GM23338 (cell line): ENCODE measurements at places on chromosomes 7 and 10.

DNA sequence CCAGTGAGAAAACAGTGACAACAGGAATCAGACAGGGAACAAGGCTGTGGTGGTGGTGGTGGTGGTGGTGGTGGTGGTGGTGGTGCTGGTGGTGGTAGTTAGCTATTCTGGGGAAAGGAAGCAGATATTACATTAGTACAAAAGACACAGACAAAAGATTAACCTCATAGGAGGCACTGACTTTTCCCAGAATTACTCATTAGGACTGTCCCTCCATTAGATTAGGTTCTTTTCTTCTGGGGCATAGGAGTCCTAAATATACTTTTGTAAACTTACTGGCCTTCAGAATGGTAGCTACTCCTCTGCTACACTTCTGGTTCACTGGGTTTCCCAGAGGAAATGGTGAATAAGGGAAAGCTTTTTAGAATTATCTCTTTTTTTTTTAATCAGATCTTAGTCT is 156.6 kb upstream of the SEMA3D start:
- DNase-seq = no peak

DNA sequence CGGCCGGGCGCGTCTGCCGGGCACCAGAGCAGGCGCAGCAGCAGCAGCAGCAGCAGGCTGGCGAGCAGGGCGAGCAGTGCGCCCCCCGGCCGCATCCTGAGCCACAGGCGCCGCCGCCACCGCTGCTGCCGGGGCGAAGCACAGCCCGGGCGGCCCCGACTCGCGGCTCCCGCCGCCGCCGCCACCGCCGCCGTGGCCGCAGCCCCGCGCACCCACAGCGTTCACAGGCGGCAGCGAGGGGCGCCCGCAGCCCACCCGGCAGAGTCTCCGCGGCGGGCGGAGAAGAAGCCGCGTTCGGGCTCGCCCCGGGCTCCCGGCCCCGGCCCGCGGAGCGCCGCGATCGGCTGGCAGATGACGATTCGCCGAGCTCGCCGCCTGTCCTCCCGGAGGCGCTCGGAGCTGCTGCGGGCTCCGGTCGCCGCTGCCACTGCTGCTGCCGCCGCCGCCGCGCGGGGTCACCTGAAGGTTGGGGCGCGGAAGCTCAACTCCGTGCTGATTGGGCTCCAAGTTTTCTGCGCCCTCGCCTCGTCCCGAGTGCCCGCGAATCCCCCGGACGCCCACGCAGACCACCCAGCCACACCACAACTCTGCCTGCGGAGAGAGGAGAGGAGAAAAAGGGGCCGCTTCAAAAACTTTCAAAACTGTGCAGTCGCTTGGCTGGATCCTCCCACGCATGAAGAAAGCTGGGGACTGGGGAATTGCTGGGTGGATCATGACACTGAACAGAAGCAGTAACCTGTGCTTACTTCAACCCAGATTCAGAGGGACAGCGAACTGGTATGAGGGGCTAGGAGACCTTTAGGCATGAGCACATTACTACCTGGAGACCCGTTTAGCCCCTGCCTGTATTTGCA is at the start of gene ST8SIA6:
TSS of gene ST8SIA6 (minus strand) at position 435 of the 854 bp plus-strand sequence. CDS start at position 95, 340 bp downstream.
- peak; percentile 78 for DNase-seq

DNA sequence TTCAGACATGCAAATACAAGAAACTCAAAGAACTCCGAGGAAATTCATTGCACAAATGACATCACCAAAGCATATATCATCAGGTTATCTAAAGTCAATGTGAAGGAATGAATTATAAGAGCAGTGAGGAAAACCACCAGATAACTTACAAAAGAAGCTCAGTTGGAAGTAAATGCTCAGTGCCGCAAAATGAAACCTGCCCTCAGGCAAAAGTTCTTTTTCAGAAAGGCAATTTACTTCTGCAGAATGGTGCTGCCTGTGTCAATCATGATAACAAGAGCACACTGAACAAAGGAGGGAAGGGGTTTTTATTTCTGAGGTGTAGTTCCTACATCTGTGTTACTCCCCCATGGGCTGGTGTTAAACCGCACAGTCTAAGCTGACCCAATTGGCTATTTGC is 550.6 kb upstream of the SEMA3D start:
- DNase-seq = no peak

GRCh38 chr7:40996233-40996677 is 706.6 kb downstream of the INHBA start:
- DNase-seq = no peak

DNA sequence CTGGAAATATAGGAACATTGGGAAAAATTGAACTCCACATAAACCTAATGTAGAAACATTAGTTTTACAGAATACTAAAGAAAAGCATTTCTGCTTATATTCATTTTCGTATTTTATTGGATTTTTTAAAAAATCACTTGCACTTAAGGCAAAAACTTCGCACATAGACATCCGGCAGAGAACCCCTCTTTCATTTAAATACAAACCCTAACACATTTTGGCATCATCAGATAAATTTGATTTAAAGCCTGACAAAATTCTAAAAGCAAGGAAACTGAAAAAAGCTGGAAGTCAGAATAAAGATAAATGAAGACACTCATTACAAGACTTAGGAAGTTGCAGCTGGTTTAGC is 396 bp upstream of the EXOC4 start:
- no peak for DNase-seq

- DNase-seq = no peak
Observed at GRCh38 chr7:116678780-116679179, 6.8 kb downstream of the MET start.

DNA sequence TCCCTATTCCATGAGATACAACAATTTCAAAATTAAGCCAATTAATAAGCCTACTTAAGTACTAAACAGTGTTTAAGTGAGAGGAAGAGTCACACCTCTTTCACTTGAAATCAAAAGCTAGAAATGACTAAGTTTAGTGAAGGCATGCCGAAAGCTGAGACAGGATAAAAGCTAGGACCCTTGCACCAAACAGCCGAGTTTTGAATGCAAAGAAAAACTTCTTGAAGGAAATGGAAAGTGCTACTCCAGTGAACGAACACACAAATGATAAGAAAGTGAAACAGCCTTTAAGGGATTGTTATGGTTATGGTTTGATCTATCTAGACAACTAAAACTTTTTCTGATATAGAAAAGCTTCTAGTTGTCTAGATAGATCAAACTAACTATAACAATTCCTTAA is 135.4 kb upstream of the KMT2E start:
- no peak for DNase-seq

GRCh38 chr7:39075210-39075609 is 97.5 kb downstream of the POU6F2 start:
- no peak for DNase-seq

GRCh38 chr7:18706670-18707069 is 211.1 kb downstream of the HDAC9 start:
- no peak for DNase-seq

GRCh38 chr10:78215645-78216044 is 182.0 kb downstream of the RPS24 start:
- no peak for DNase-seq

- DNase-seq = no peak
Observed at GRCh38 chr7:69502358-69502757, 95.9 kb upstream of the AUTS2 start.

DNA sequence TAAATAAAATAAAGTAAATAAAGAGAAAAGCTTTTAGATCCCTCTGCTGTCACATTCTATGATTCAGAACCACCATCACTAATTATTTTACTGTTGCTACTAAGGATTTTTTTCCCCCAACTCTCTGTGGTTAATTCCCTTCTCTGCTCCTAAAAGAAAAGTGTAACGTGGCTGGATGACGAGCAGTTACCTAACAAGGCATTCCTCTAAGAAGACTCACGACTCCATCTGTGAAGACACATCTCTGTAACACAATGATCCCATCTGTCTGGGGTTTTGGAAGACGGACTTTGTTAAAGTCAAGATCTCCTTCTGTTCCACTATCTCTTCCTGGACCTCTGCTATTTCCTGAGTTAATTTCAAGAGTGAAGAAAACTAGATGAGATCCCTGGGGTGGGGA is 179.9 kb downstream of the SFMBT2 start:
- no peak for DNase-seq

GRCh38 chr10:73872190-73872710 is 2.1 kb downstream of the CAMK2G start:
- no peak for DNase-seq

DNA sequence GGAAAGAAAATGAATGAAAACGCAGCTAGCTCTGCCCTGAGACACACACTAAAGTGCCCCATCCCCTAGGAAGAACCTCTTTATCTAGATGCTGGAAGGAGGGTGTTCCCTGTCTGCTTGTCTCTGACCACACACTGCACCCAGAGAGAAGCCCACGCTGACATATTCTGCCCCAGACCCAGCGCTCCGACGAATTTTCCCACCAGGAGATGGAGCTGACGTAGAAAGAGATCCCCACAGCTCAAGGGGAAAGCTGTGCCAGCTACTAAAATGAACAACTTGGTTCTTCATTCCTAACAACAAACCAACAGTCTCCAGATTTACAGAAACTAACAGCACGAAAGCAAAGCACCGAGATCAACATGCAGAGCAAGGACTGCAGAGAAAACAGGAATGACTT is 73.3 kb downstream of the KIAA1549 start:
- DNase-seq = peak; percentile 23

DNA sequence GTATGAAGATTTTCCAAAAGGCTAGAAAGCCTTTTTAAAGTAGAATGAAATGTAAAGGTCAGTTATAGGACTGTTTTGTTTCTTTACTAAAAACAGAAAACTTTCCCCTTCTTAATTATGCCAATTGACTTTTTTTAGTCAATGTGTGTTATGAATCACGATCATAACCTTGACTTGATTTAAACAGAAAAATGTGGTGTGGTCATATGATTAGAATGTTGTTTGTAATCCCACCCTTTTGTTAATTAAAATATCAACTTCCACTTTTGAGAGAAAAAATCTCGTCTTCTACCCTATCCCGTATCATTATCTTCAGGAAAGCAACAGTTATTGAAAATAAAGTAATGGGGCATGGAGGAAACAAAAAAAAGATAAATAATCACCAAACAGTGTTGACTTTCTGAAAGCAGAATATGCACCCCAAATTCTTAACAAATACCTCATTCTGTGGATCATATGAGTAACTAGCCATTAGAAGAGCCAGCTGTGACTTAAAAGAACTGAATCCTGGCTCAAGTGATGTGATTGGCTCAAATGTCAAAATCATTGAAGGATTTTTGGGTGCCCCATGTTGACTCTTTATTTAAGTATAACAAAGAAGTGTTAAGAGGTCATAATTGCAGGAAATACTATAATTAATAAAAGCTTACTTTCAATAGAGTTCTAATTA is 32.3 kb upstream of the SLC16A12 start:
- no peak for DNase-seq

DNA sequence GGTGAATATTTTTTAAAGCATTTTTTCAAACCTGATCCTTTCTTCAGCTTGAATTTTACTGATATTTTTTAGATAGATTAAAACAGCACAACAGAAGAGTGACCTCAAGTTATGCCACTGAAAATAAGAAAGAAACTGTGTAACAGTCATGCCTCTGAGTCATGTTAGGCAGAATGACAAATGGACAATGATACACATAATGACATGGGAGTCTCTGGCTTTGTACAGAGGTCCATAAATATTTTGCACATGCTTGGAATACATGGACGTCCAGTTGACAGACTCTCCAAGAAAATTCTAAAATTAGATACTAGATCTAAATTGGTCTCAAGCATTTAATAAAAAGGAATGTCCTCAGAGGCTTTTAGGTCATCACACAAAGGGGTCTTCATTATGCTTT is 21.9 kb upstream of the SEMA3A start:
- no peak for DNase-seq

DNA sequence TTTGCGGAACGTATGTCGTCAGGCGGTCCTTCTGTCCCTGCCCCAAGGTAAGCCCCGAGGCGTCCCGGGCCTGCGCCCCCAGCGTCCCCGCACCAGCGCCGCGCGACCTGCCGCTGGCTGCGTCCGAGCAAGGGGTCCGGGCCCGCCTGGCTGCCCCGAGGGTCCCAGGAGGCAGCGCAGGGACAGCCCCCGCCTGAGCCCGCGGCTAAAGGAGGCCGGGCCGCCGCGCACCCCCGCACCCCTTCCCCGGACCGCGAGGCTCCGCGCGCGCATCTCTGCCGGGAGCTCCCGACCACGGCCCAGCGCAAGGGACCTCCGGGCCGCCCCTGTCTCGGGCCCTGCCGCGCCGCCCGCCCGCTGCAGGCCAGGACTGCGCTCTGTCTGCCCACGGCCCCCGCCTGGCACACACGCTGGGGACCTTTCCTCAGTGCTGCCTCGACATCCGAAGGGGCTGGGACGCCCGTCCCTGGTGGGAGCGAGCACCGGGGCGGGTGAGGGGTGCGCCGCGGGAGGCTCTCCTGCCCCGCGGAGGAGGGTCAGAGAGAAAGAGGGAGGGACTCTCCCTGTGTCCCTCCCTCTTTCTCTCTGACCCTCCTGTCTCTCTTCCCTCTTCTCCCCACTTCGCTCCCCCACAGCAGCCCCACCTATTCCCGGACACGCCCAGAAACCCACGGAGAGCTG is 25.0 kb downstream of the SHH start:
- DNase-seq = peak; percentile 50

- DNase-seq = peak; percentile 60
Observed at GRCh38 chr7:86653919-86654659, 10.4 kb downstream of the GRM3 start.

DNA sequence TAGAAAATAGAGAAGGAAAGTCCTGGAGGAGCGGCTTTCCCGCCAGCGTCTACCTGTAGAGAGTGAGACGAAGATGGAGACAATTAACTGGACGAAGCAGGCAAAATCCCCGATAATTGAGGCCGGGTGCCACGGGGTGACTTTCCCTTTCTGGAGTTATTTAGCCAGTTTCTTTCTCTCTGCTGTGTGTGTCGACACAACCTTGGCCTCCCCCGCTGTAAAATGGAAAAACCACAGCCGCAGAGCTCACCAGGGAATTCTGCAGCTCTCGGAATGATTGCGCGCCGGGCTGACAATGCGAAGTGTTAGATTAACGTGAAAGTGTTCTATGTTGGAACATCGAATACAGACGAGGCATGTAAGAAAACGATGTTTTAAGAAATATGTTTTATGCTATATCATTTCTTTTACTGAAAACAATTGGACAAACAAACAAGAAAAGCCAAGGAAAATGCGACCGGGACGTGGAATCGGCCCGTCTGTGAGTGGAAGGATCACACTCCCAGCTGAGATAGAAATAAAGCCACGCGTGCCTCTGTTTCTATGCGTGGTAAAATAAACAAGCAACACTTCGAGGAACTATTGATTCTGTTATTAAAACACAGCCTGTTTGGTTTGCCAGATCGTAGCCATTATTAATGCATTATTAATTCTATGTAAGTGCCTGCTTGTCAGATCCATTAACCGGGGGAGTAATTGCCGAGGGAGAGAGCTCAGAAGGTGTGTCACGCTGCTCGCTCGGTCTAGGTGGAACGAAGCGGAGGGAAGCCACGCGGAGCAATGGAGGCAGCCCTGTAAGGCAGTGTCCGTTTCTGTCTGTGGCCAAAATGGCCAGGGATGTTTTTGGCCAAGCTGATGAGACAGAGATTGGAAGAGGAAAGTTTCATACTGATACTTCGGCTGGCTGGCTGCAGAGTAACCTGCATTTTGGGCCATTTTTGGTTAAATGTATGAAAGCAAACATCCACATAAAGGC is 129.4 kb downstream of the DNAJB6 start:
- DNase-seq = no peak

DNA sequence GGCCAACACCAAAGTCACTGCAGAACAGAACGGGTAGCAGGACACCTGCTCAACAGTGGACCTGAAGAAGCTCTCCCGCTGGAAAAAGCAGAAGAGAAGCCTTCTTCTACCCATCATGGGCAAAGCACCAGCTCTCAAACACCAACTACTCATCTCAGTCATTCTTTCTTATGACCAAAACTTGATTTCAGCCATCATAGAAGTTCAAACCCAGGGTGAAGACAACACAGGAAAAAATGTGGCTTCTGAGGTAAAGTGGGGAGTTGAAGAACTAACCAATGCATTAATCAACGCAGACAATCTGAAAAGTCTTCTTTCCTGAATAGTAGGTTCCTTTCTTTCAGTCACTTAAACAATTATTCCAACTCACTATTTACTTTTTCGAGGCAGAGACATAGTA is 83.3 kb downstream of the ELMO1 start:
- DNase-seq = no peak
